ENCODE measurements at places on chromosomes 7 and 10. TPM values are rescaled to one million over a fixed set of nuclear protein-coding genes. Genes with fewer than 3 reads are reported as not detected.

CNOT4 gene
- total RNA-seq = 22.0 TPM

DNA sequence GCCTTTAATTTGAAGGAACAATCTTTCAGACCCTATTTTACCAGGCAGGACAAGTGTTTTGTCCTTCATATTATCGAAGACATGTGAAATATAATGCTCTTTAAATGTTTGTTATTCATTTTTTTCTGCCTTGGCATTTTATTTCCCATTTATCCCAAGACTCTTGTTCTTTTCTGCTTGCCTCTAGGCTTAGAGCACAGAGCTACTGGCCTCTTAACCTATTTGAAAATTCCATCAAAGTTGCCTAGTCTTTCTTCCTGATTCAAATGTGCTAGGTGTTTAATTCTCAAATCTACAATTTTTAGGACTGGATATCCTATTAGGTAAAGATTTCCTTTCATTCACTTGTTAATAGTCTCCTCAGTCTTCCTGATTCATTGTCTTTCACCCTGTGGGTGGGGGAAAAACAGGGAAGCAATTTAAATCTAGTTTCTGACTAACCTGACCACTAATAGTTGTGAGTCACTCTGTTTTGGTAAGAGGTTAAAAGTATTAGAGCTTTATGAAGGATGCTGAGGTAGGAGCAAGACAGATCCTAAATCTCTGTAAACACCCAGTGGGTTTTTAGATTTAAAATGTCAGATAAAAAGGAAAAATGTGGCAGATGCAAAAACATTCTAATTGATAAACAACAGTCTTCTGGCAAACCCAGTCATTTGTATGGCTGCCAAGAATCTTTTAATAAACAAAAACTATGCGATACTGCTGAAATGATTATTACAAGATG is 1.5 kb downstream of the LIPK start:
- H3K4me1 ChIP-seq = peaks cover 10% of the 10 kb centered on the region
- H3K36me3 ChIP-seq = no peaks in the 10 kb centered on the region
- no peak overlapping the region for H3K27ac ChIP-seq
- no peak for DNase-seq
- H3K27me3 ChIP-seq = no peaks in the 10 kb centered on the region

DNA sequence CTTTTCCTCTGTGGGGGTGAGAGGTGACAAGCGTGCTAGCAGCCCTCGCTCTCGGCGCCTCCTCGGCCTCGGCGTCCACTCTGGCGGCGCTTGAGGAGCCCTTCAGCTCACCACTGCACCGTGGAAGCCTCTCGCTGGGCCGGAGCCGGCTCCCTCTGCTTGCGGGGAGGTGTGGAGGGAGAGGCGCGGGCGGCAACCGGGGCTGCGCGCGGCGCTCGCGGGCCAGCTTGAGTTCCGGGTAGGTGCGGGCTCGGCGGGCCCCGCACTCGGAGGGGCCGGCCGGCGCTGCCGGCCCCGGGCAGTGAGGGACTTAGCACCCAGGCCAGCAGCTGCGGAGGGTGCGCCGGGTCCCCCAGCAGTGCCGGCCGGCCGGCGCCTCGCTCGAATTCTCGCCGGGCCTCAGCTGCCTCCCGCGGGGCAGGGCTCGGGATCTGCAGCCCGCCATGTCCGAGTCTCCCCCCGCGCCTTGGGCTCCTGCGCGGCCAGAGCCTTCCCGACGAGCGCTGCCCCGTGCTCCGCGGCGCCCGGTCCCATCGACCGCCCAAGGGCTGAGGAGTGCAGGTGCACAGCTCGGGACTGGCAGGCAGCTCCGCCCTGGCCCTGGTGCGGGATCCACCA is 352.8 kb upstream of the PODXL start:
- peak overlapping the region; percentile 19 for H3K4me3 ChIP-seq
- no peaks in the 10 kb centered on the region for H3K27me3 ChIP-seq
- H3K27ac ChIP-seq = no peak overlapping the region

GRCh38 chr10:11610166-11610825 is 1.2 kb downstream of the USP6NL start:
- DNase-seq = no peak
- peak overlapping the region; percentile 72 for H3K27ac ChIP-seq

GRCh38 chr10:11678074-11678793 is 63.9 kb upstream of the ECHDC3 start:
- no peaks in the 10 kb centered on the region for H3K36me3 ChIP-seq
- DNase-seq = no peak
- H3K27ac ChIP-seq = no peak overlapping the region
- no peak overlapping the region for H3K4me3 ChIP-seq
- no peaks in the 10 kb centered on the region for H3K27me3 ChIP-seq
- H3K4me1 ChIP-seq = peaks cover 3% of the 10 kb centered on the region

VIPR2 gene
- total RNA-seq = not detected

DNA sequence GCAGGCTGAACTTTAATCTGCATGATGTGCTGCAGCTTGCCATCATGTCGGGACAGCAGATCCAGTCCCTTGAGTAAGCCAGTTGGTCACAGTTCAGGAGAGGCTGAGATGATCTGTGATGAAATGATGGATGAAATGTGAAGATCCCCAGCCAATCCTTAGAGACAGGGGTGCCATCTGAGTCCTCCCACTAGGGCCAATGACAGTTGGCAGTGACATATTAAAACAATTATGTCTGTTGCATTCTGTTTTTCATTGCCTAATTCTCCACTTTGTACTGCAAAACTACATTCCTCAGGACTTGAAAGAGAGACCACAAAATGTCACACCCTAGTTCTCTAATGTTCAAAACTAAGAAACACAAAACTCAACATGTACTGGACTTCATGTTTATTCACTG is 66.3 kb upstream of the CAV2 start:
- H3K36me3 ChIP-seq = no peaks in the 10 kb centered on the region
- no peaks in the 10 kb centered on the region for H3K27me3 ChIP-seq
- H3K4me3 ChIP-seq = no peak overlapping the region
- H3K4me1 ChIP-seq = peaks cover 5% of the 10 kb centered on the region

- no peaks in the 10 kb centered on the region for H3K36me3 ChIP-seq
- no peaks in the 10 kb centered on the region for H3K4me1 ChIP-seq
- H3K27me3 ChIP-seq = no peaks in the 10 kb centered on the region
- H3K4me3 ChIP-seq = no peak overlapping the region
Observed at GRCh38 chr7:98797150-98797549, 72.7 kb downstream of the TMEM130 start.

GRCh38 chr7:143434660-143435059 is 8.6 kb upstream of the TAS2R60 start:
- no peak overlapping the region for H3K27ac ChIP-seq
- H3K4me3 ChIP-seq = no peak overlapping the region
- no peak for DNase-seq
- no peaks in the 10 kb centered on the region for H3K27me3 ChIP-seq
- H3K36me3 ChIP-seq = no peaks in the 10 kb centered on the region

GRCh38 chr10:80122746-80123145 is 9.8 kb upstream of the PLAC9 start:
- H3K27me3 ChIP-seq = no peaks in the 10 kb centered on the region
- H3K36me3 ChIP-seq = no peaks in the 10 kb centered on the region
- no peaks in the 10 kb centered on the region for H3K4me1 ChIP-seq

GRCh38 chr10:131427281-131427680 is 115.8 kb upstream of the TCERG1L start:
- H3K4me3 ChIP-seq = no peak overlapping the region
- H3K36me3 ChIP-seq = no peaks in the 10 kb centered on the region
- no peaks in the 10 kb centered on the region for H3K27me3 ChIP-seq
- no peak for DNase-seq
- H3K27ac ChIP-seq = no peak overlapping the region

PSD gene
- total RNA-seq = 2.8 TPM

GRCh38 chr7:14071045-14071444 is 81.6 kb upstream of the ETV1 start:
- no peaks in the 10 kb centered on the region for H3K4me1 ChIP-seq
- H3K36me3 ChIP-seq = no peaks in the 10 kb centered on the region
- H3K27ac ChIP-seq = no peak overlapping the region
- H3K4me3 ChIP-seq = no peak overlapping the region
- DNase-seq = no peak

DNA sequence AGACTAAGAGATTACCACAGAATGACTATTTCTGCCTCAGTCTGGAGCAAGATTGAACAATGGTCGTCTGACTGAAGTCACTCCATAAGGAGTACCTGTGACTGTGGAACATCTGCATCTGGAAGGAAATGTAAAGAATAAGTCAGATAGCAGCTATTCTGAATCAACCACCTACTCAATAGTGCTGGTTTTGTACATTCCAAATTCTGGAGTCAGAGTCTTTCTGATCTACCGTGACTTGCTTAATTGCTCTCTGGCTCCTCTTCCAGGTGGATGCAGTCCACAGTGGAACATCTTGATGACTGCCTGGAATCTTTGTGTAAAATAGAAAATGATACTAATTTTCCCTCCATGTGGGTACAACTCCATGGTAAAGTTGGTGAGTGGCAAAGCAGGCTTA is 156.3 kb upstream of the SEMA3C start:
- no peaks in the 10 kb centered on the region for H3K36me3 ChIP-seq
- no peaks in the 10 kb centered on the region for H3K4me1 ChIP-seq
- H3K4me3 ChIP-seq = no peak overlapping the region
- no peaks in the 10 kb centered on the region for H3K27me3 ChIP-seq
- DNase-seq = no peak

GRCh38 chr7:34338961-34339526 is 319.0 kb upstream of the NPSR1 start:
- no peak overlapping the region for H3K27ac ChIP-seq
- no peak for DNase-seq
- H3K4me3 ChIP-seq = no peak overlapping the region
- H3K36me3 ChIP-seq = no peaks in the 10 kb centered on the region
- no peaks in the 10 kb centered on the region for H3K27me3 ChIP-seq
- no peaks in the 10 kb centered on the region for H3K4me1 ChIP-seq

GRCh38 chr10:12221323-12222298 is 25.6 kb downstream of the CDC123 start:
- peaks cover 6% of the 10 kb centered on the region for H3K36me3 ChIP-seq
- H3K4me3 ChIP-seq = no peak overlapping the region
- DNase-seq = peak; percentile 45
- no peaks in the 10 kb centered on the region for H3K4me1 ChIP-seq
- no peaks in the 10 kb centered on the region for H3K27me3 ChIP-seq

C7orf33 gene
- total RNA-seq = 0.23 TPM

DNA sequence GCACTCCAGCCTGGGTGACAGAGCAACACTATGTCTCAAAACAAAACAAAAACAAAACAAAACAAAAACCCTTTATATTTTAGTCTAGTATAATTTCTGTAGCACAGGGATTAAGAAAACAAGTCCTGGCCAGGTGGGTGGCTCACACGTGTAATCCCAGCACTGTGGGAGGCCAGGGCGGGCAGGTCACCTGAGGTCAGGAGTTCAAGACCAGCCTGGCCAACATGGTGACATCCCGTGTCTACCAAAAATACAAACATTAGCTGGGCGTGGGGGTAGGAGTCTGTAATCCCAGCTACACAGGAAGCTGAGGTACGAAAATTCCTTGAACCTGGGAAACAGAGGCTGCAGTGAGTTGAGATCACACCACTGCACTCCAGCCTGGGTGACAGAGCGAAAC is 23.2 kb upstream of the ASL start:
- H3K36me3 ChIP-seq = no peaks in the 10 kb centered on the region
- H3K27ac ChIP-seq = no peak overlapping the region
- no peak overlapping the region for H3K4me3 ChIP-seq

DNA sequence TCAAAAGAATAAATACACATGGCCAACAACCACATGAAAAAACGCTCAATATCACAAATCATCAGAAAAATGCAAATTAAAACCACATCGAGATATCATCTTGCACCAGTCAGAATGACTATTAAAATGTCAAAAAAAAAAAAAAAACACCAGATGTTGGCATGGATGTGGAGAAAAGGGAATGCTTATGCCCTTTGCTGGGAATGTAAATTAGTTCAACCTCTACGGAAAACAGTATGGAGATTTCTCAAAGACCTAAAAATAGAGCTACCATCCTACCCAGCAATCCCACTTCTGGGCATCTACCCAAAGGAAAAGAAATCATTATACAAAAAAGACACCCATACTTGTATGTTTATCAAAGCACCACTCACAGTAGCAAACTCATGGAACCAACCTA is 45.0 kb upstream of the DIP2C start:
- DNase-seq = no peak
- 0 out of 2 replicates have a peak, but pooled peaks cover 4% of the 10 kb centered on the region for H3K4me1 ChIP-seq
- H3K27me3 ChIP-seq = no peaks in the 10 kb centered on the region

FAM237B gene
- not detected for total RNA-seq

NPC1L1 gene
- total RNA-seq = 5.9 TPM

- no peaks in the 10 kb centered on the region for H3K36me3 ChIP-seq
- H3K27ac ChIP-seq = no peak overlapping the region
- no peak overlapping the region for H3K4me3 ChIP-seq
- H3K27me3 ChIP-seq = peaks cover 4% of the 10 kb centered on the region
- DNase-seq = no peak
Observed at GRCh38 chr10:69807122-69807521, 5.4 kb downstream of the COL13A1 start.

PHYH gene
- total RNA-seq = 49.6 TPM

DNA sequence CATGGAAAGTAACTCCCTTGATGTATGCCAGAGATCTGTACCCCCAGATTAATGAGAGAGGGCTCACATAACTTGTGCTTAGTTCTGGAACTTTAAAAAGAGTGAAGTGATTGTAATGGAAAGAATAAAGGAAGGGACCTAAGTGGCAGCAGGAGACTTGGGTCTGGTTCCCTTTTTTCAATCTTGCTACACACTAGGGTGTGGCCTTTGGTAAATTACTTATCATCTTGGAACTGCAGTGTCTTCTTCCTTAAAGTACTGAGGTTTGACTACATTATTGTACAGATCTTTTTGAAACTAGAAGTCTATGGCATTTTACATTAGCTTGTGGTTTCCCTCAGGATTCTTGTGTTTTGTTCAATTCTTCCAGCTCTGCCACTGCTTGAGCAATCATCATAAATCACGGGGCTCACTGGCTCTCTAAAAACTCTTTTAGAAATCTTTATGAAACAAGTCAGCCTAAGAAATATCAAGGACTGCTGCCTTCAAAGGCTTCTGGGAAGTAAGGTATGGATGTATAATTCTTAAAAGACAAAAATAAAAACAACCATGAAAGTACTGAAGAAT is 22.5 kb upstream of the CHRM2 start:
- no peaks in the 10 kb centered on the region for H3K36me3 ChIP-seq
- DNase-seq = no peak
- no peaks in the 10 kb centered on the region for H3K4me1 ChIP-seq

DNA sequence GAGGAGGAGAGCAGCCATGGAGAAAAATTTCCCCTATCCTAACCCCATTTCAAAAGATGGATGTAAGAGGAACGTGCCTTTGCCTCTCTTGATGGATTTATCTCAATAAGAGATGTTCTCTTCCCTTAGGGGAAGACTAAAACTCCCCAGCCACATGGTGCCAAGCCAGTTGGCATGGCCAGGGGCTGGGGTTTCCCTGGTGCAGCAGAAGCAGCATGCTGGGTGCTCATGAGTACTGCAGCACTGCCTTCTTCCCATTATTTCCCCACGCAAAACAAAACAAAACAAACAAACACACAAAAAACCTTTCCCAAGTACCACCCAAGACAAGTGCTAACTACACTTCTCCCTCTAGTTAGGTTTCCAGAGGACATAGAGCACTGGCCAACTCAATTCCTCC is 97.2 kb downstream of the DOCK4 start:
- no peak for DNase-seq
- H3K27ac ChIP-seq = no peak overlapping the region

RET gene
- not detected for total RNA-seq

ZEB1 gene
- not detected for total RNA-seq
